ENCODE measurements at places on chromosomes 16 and 17. TPM values are rescaled to one million over a fixed set of nuclear protein-coding genes. Genes with fewer than 3 reads are reported as not detected.

Gene WFIKKN1
- 0.29 TPM for polyA plus RNA-seq

GRCh38 chr17:38729886-38730525 lies at the start of gene CISD3:
CISD3 (plus strand) TSS chr17:38730341; CDS start chr17:38730359, 18 bp downstream.
- peak; percentile 96 for DNase-seq

GRCh38 chr17:28744104-28744971 lies 527 bp downstream of the TRAF4 start:
- peak; percentile 85 for DNase-seq

- no peak for DNase-seq
These were observed 5.3 kb upstream of the SLC16A3 start for GRCh38 chr17:82223517-82223916.

GRCh38 chr16:84840687-84841627 lies 21.2 kb downstream of the CRISPLD2 start:
- no peak for DNase-seq

GRCh38 chr17:8862213-8863056 lies 5.0 kb downstream of the PIK3R6 start:
- no peak for DNase-seq

- no peak for DNase-seq
These were observed 19.8 kb upstream of the ADGRG1 start for GRCh38 chr16:57608462-57609113.

Gene PIK3R6
- polyA plus RNA-seq, result 0.86 TPM

DNA sequence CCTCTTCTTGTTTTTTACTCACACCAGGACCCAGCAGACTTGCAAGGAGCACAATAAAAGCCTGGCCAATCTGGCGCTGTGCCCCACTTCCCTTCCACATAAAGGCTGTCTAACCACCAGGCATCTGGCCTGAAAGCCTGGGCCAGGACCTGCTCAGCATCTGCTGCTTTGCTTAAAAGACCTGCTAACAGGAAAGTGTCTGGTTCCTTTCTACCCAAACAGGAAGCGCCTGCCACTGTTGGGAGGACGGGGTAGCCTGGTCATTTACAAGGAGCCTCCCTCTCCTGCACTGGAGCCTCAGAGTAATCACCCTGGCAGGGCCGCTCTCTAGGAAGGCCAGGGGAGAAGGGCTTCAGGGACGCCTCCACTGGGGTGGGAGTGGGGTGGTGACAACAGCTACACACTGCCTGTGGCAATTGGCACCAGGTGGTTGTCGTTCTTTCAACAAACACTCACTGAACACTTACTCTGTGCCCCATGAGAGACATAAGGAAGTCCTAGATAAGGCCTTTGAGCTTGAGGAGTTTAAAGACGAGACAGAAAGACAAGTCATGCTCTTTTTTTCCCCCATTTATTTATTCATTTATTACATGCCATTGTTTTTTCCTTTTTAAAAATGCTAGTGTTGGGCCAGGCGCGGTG lies 6.3 kb upstream of the MMP28 start:
- peak; percentile 94 for DNase-seq

Gene CLEC18A
- 0.18 TPM for polyA plus RNA-seq

Gene CES4A
- polyA plus RNA-seq, result 10.3 TPM

DNA sequence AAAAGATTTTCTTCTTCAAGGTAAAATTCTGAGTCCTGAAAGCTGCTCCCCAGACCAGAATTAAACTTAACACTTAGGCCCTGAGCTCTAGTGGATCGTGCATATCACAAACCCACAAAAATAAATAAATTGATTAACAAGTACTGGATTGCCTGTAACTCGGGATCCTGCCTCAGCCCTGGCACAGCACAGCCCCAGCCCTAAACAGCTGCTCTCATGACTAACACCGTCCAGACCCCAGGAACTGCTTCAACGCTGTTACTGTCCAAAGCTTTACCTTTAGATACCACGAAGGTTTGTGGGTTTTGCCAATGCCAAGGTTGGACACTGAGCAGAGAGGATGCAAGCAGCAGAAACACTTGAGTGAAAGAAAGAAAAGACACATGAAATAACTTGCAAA lies 172.5 kb downstream of the COPRS start:
- DNase-seq, result no peak

Gene PRAC2
- not detected for polyA plus RNA-seq

Gene CA4
- polyA plus RNA-seq, result 17.6 TPM

Gene PARD6A
- 3.1 TPM for polyA plus RNA-seq

- DNase-seq, result no peak
These were observed 5.6 kb downstream of the RFWD3 start for GRCh38 chr16:74661064-74661463.

DNA sequence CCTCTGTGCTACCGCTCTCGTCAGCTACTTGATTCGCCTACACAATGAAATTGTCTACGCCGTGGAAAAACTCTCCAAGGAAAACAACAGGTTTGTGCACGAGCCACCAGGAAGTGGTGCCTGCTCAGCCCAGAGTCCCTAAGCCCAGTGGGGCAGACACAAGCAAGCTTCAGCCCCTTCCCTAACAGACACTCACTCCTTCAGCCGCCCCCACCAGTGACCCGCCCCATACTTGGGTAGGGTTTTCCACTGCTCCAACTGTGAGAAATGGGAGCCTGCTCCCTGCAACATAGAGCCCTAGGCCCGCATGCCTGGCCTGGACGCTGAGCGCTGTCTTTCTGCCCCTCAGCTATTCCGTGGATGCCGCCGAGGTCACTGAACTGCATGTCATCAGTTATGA lies 28.6 kb upstream of the ENDOV start:
- DNase-seq, result no peak

GRCh38 chr16:81956213-81956948 lies 54.9 kb downstream of the SDR42E1 start:
- DNase-seq, result no peak

DNA sequence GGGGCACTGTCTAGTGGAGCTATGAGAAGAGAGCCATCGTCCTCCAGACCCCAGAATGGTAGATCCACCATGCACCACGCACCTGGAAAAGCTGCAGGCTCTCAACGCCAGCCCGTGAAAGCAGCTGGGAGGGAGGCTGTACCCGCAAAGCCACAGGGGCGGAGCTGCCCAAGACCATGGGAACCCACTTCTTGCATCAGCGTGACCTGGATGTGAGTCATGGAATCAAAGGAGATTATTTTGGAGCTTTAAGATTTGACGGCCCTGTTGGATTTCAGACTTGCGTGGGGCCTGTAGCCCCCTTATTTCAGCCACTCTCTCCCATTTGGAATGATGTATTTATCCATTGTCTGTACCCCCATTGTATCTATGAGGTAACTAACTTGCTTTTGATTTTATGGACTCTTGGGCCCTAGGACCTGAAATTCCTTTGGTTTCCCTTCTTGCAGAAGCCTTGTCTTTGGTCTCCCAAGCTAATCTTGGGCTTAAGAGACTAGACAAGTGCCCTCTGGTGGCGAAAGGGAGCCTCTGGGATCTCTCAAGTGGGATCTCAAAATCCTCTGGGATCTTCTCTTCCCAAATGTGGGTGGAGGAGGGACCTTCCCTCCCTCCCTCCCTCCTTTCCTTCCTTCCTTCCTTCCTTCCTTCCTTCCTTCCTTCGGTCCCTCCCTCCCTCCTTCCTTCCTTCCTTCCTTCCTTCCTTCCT lies 58.2 kb upstream of the HAPSTR1 start:
- no peak for DNase-seq

DNA sequence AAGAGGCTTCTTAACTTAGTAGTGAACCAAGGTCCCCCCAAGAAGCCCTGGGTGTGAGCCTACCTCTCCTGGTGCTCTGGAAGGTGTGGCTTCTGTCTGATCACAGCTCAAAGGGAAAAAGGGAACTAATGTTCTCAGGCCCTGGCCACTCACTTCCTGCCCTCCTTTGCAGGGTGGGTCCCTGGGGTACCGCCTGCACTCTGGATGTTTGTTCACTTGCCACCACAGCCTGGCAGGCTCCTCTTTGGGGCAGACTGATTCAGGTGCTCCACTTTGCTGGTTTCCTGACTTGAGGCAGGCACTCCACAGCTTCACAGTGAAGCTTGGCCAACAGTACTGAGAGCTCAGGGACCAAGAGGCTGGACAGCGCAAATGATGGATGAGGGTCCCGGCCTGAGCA lies 5.9 kb upstream of the MYO15A start:
- no peak for DNase-seq

Gene CDIPT
- 106 TPM for polyA plus RNA-seq

GRCh38 chr16:52247737-52248136 lies 299.2 kb downstream of the TOX3 start:
- no peak for DNase-seq

GRCh38 chr17:65532101-65532890 lies 29.2 kb downstream of the AXIN2 start:
- DNase-seq, result peak; percentile 75

Gene HOXB5
- polyA plus RNA-seq, result 0.14 TPM

Data from right cardiac atrium (tissue), 5 donors.